Small intestine (tissue), 16 donors: ENCODE measurements at places on chromosomes 4 and X.

DNA sequence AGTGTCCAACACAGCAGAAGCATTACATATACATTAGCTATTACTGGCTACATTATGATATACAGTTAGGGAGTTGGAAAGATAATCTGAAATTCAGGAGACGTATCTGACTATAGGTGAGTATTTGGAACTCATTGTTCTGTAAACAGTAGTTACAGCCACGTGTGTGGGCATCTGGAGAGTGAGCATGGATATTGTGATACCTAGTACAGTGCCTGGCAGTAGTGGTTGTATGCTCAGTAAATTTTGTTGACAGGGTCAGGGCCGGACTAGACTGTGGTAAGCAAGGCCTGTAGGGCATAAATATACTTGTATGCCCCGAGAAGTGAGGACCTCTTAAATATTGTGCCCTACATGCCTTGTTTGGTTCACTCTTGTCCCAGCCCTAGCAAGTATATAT is 2.9 kb downstream of the F9 start:
- DNase-seq: no peak

- DNase-seq: no peak
These were observed 39.7 kb downstream of the VEGFC start for GRCh38 chr4:176753049-176753448.

- DNase-seq: no peak
These were observed 3.4 kb upstream of the AVPR2 start for GRCh38 chrX:153900831-153901752.

DNA sequence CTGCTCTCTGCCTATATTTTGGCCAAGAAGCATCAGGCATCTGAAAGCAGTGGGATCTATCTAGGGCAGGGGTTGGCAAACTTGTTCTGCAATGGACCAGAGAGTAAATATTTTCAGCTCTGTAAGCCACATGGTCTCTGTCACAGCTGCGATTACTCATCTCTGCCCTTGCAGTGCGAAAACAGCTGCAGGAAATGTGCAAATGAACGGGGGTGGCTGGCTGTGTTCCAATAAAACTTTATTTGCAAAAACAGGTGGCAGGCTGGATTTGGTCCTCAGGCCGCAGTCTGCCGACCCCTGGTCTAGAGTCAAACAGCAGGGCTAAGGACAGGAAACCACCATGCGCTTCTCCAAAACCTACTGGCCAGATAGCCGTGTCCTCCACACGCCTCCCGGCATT is 48.6 kb downstream of the ACOX3 start:
- no peak for DNase-seq

DNA sequence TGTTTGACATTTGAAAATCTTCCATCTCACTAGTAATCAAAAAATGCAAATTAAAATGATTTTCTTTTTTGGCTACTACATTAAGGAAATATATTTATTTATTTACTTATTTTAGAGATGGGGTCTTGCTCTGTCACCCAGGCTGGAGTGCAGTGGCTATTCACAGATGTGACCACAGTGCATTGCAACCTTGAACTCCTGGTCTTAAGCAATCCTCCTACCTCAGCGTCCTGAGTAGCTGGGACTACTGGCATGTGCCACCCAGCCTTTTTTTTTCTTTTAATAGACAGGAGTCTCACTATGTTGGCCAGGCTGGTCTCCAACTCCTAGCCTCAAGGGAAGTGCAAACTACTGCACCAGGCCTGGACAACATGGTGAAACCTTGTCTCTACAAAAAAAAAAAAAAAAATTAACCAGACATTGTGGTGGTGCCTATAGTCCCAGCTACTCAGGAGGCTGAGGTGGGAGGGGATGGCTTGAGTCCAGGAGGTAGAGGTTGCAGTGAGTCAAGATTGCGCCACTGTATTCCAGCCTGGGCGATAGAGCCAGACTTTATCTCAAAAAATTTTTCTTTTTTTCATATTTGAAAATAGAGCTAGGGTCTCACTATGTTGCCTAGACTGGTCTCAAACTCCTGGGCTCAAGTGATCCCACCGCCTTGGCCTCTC is 4.4 kb upstream of the SMIM14 start:
- DNase-seq: no peak

GRCh38 chr4:23579166-23579565 is 310.7 kb downstream of the PPARGC1A start:
- no peak for DNase-seq

GRCh38 chr4:180101348-180102083 is 2141.7 kb upstream of the TENM3 start:
- no peak for DNase-seq

DNA sequence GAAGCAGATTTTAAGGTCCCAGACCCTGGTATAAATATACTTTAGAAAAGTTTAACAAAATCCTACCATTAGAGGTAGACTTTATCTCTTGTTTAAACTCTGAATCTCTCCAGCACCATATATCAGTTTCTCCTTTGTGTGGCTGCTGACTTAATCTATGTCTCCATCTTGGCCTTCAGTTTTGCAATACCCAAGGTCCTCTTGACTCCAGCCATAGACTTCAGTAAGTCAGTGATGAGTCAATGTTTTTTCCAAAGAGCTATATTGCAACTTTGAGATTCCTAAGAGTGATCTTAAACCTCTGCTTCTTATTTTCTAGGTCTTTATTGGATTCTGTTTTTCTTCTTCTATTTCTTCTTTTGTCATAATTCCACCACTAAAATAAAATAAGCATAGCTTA is 50.8 kb upstream of the ADGRL3 start:
- DNase-seq: no peak

DNA sequence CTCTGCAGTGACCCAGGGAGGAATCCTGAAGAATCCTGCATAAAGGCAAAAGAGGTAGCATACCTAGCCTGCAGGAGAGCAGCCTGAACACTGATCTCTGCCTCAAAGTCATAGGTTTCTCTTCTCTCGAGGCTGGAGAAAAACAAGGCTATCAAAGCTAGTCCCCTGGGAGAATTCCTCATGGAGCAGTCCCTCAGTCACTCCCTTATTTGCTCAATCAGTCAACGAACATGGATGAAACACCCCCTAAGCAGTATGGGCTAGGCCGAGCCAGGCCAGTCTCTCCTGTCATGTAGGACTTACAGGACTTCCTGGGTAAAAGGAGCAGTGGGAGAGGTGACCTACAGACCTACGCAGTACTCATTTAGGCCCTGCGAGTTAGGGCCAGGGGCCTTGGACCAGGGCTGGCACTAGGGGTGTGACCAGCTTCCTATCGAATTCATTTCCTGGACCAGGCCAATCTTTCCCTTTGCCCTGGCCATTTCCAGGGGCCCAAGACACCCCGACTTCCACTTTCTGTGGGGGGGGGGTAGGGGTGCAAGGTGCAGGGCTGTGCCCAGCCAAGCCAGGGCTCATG is 164.1 kb downstream of the EFNB1 start:
- no peak for DNase-seq

DNA sequence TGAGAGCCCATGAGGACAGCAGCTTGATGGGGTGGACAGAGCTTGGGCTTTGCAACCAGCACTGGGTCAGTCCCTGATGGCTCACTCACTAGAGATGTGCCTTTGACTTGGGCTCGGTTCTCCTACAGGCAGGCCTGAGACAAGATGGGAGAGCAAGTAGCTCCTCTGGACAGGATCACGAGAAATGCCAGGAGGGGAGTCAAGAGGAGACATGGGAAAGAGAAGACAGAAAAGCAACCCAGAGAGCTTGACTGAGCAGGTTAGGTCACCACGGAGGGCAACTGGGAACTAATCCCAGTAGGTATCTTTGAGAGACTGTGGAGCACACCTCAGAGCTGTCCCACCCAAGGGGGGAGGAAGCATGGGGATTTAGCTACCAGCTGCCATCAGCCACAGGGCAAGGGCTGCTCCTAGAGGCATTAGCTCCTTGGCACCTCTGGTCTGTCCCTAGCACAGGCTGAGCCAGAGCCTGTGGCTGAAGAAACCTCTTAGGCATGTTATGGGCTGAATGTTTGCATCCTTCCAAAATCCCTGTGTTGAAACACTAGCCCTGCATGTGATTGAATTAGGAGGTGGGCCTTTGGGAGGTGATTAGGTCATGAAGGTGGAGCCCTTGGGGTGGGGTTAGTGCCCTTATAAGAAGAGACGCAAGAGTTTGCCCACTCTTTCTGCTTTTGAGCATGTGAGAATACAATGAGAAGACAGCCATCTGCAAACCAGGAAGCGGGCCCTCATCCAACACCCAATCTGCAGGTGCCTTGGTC is 145.6 kb downstream of the SMIM20 start:
- no peak for DNase-seq

GRCh38 chr4:123889507-123889906 is 492.9 kb downstream of the SPRY1 start:
- DNase-seq: no peak

DNA sequence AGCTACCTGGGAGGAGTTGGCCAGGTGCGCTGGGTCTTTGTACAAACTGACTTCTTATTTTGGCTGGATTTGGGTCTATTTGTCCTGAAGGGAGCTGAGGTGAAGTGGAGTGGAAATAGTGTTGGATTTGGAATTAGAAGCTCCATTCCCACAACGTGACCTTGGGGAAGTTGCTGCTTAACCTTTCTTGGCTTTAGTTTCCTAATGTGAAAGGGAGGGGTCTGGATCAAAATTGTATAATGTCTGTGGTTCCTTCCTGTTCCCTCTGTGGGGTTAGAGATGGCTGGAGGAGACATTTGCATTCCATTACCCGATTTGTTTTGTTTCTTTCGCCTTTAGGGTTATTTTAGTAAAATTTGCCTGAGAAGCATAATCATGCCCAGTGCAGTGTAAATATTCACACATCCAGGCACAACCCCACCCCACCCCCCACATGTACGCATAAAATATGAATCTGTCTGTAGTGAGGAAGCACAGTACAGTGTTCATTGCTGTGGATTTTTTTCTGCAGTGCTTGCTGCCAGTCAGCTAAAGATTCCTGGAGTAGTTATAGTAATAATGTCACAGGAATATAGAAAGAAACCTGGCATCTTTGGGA is 21.5 kb downstream of the JADE1 start:
- no peak for DNase-seq

GRCh38 chrX:122788216-122788615 is 395.9 kb upstream of the GRIA3 start:
- DNase-seq: no peak

- no peak for DNase-seq
These were observed 1009.8 kb downstream of the ADGRL3 start for GRCh38 chr4:62209757-62210485.
